ENCODE measurements at places on chromosomes 13 and 19. TPM values are rescaled to one million over a fixed set of nuclear protein-coding genes. Genes with fewer than 3 reads are reported as not detected.
A peak's percentile ranks its signal among the peaks of the same experiment; 100 is the strongest.

POLR2I gene
- 92.2 TPM for total RNA-seq

PDE4C gene
- total RNA-seq: 2.2 TPM

ODAD3 gene
- 0.15 TPM for total RNA-seq

ZNF562 gene
- 26.0 TPM for total RNA-seq

CA11 gene
- 12.2 TPM for total RNA-seq

FFAR1 gene
- 0.44 TPM for total RNA-seq

DNA sequence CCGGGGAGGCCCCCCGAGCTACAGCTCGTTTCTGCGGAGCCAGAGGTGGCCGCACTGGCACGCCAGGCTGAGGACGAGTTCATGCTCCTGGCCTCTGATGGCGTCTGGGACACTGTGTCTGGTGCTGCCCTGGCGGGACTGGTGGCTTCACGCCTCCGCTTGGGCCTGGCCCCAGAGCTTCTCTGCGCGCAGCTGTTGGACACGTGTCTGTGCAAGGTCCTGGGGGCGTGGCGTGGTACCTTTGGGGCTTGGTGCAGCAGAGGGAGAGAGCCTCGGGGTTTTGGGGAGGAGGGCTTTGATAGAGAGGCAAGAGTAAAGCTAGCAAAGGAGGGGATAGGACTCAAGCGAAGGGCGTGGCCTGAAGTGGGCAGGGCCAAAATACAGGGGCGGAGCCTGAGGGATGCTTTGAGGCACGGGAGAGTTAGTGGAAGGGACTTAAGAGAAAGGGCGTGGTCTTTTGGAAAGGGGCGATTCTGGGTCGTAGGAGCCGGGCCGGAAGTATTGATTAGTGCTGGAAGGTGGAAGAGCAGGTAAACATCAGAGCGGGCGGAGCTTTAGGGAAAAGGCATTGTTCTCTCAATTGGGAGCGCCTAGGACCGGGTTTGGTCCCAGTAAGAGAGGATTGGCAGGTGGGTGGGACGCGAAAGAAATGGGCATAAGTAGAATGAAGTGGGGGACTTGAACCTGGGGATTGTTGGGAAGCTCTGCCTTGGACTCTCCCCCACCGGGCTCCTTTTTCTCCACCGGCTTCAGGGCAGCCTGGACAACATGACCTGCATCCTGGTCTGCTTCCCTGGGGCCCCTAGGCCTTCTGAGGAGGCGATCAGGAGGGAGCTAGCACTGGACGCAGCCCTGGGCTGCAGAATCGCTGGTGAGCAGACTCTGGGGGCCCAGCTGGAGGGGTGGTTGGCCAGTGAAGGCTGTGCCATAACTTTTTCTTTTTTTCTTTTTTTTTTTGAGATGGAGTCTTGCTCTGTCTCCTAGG, 1.2 kb downstream of the PPM1N start:
- no peak for DNase-seq
- H3K4me1 ChIP-seq: peaks cover 14% of the 10 kb centered on the region
- no peak overlapping the region for H3K4me3 ChIP-seq
- H3K27me3 ChIP-seq: no peaks in the 10 kb centered on the region
- no peaks in the 10 kb centered on the region for H3K36me3 ChIP-seq

- H3K27me3 ChIP-seq: no peaks in the 10 kb centered on the region
- H3K4me1 ChIP-seq: peaks cover 12% of the 10 kb centered on the region
- H3K27ac ChIP-seq: no peak overlapping the region
- H3K4me3 ChIP-seq: peak overlapping the region; percentile 94
- DNase-seq: no peak
These were observed 941 bp downstream of the ZNF160 start for GRCh38 chr19:53102206-53102755.

DNA sequence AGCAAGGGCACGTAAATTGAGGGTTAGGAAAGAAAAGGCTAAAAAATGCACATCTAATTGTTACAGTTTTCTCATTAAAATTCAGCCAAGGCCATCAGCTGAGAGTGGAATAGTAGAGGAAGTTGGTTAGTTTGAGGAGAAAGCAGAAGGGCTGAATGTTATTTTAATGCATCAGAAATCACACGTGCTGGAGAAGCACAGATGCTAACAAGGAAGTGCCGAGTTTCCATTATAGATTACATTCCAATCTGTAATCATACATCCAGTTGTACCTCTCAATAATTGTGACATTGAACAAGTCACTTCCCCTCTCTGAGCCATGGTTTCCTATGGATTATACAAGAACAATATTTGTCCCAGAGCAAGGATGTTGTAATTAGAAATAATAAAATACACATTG, 25.1 kb downstream of the FPR3 start:
- H3K4me1 ChIP-seq: no peaks in the 10 kb centered on the region
- H3K4me3 ChIP-seq: no peak overlapping the region
- H3K36me3 ChIP-seq: no peaks in the 10 kb centered on the region
- H3K27me3 ChIP-seq: peaks cover 4% of the 10 kb centered on the region
- no peak overlapping the region for H3K27ac ChIP-seq
- DNase-seq: no peak

- H3K4me3 ChIP-seq: no peak overlapping the region
- H3K27ac ChIP-seq: no peak overlapping the region
- no peak for DNase-seq
These were observed 94.5 kb upstream of the TM9SF2 start for GRCh38 chr13:99406799-99407201.

DNA sequence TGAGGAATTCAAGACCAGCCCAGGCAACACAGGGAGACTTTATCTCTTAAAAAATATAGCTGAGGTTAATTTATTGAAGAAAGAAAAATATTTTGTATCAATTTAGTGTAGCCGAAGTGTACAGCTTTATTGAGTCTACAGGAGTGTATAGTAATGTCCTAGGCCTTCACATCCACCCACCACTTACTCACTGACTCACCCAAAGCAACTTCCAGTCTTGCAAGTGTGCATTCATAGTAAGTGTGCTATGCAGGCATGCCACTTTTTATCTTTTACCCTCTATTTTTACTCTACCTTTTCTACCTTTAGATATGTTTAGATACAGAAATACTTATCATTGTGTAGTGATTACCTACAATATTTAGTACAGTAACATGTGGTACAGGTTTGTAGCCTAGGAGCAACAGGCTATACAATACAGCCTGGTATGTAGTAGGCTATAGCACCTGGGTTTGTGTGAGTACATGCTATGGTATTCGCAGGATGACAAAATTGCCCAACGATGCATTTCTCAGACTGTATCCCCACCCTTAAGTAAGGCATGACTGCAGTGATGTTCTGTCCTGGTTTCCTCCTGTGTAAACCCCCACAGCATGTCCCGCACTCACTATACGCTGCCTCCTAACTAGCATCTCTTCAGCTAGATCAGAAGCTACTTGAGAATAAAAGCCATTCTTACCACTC, 15.3 kb upstream of the ATP12A start:
- peaks cover 29% of the 10 kb centered on the region for H3K4me1 ChIP-seq
- no peaks in the 10 kb centered on the region for H3K27me3 ChIP-seq
- peak; percentile 84 for DNase-seq
- peak overlapping the region; percentile 20 for H3K27ac ChIP-seq
- H3K36me3 ChIP-seq: no peaks in the 10 kb centered on the region

GRCh38 chr13:27997904-27998522, 9.5 kb upstream of the URAD start:
- peaks cover 7% of the 10 kb centered on the region for H3K27me3 ChIP-seq
- H3K27ac ChIP-seq: no peak overlapping the region
- H3K4me1 ChIP-seq: no peaks in the 10 kb centered on the region
- no peak overlapping the region for H3K4me3 ChIP-seq

GRCh38 chr19:35085947-35086346, 29.7 kb upstream of the FXYD3 start:
- DNase-seq: no peak
- H3K27me3 ChIP-seq: no peaks in the 10 kb centered on the region
- H3K27ac ChIP-seq: no peak overlapping the region
- H3K36me3 ChIP-seq: no peaks in the 10 kb centered on the region
- H3K4me3 ChIP-seq: no peak overlapping the region

GRCh38 chr19:55277494-55277893, 2.4 kb downstream of the HSPBP1 start:
- peaks cover 8% of the 10 kb centered on the region for H3K4me1 ChIP-seq
- no peak overlapping the region for H3K27ac ChIP-seq
- no peak for DNase-seq
- H3K27me3 ChIP-seq: no peaks in the 10 kb centered on the region
- H3K4me3 ChIP-seq: no peak overlapping the region

DNA sequence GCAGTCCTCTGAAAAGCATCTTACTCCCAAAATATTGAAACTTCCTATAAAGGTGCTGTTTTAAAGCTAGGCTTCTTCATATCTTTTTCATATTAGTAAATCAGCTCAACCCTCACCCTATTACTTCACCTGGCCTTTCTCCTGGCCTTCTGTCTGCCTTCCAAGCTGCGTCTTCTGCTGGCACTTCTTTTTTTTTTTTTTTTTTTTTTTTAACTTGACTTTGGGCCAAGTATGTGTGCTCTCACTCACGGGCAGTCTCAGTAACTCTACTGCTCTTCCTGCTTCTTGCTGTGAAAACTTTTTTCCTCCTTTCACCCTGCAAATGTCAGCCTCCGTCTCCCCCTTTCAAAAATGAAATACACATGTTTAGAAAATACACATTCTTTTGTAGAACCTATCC, 41.2 kb upstream of the KCTD4 start:
- peak; percentile 23 for DNase-seq
- no peak overlapping the region for H3K27ac ChIP-seq
- H3K36me3 ChIP-seq: no peaks in the 10 kb centered on the region
- no peaks in the 10 kb centered on the region for H3K4me1 ChIP-seq

DNA sequence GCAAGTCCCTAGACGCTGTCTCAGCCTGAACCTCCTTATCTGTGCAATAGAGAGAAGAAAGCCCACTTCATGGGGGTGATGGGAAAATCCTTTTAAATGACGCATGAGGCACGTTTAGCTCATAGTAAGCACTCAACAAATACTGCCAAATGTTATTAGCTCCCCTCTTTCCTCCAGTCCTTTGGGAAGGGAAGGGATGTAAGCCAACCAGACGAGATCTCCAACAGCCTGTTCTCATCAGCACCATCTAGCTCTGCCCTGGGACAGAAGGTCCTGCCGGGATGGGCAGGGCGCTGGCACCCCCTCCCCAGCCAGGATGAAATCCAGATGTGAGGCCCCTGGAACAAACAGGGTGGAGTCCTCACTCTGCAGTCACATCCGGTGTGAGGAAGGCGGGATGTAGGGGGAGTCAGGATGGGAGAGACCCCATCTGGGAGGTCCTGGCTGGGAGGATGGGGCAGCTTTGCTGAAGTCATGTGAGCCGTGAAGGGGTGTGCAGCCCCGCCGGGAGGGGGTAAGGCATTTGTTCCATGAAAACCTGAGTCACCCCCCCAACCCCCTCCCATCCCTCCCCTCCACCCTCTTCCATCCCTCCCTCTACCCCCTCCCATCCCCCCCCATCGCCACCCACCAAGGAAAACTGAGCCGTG, 4.6 kb downstream of the S1PR2 start:
- no peak for DNase-seq
- H3K4me3 ChIP-seq: no peak overlapping the region
- 0 out of 2 replicates have a peak, but pooled peaks cover 7% of the 10 kb centered on the region for H3K4me1 ChIP-seq
- H3K27me3 ChIP-seq: no peaks in the 10 kb centered on the region

- DNase-seq: no peak
- no peaks in the 10 kb centered on the region for H3K36me3 ChIP-seq
- H3K27ac ChIP-seq: no peak overlapping the region
- no peaks in the 10 kb centered on the region for H3K4me1 ChIP-seq
- H3K27me3 ChIP-seq: peaks cover 6% of the 10 kb centered on the region
These were observed 84.3 kb downstream of the FGF14 start for GRCh38 chr13:102317593-102317992.

DNA sequence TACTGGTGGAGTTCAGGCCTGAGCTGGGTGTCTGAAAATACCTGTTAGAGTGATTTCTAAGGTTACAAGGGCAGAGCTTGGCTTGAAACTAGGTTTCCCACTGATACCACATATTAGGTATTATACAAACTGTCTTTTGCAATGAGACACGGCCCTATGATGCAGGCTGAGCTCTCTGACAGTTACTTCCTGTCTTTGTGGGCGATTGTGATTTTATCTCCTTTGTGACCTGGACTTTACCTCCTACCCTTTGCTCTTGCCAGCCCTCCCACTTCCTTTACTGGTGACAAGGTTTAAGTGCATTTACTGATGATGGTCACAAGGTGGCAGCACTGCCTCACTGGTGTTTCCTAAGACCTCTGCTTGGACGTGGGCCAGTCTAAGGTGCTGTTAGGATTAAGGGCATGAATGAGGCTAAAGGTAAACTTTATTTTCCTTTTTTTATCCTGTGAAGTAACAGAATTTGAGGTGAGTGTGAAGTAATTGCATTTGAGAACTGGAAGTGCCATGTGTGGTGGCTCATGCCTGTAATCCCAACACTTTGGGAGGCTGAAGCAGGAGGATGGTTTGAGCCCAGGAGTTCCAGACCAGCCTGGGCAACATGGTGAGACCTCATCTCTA, 7.7 kb upstream of the CXCL17 start:
- H3K4me3 ChIP-seq: no peak overlapping the region
- H3K27ac ChIP-seq: peak overlapping the region; percentile 89
- H3K27me3 ChIP-seq: no peaks in the 10 kb centered on the region
- H3K4me1 ChIP-seq: peaks cover 47% of the 10 kb centered on the region

DNA sequence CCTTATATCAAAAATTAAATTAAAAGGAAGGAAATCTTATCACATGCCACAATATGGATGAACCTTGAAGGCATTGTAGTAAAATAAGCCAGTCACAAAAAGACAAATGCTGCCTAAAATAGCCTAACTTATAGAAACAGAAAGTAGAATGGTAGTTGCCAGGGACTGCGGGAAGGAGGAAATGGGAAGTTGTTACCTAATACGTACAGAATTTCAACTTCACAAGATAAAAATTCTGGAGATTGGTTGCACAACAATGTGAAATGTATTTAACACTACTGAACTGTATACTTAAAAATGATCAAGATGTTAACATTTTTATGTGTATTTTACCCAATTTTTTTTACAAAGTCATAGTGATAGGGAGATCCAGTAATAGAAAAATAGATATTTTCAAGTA, 10.2 kb upstream of the N4BP2L2 start:
- no peaks in the 10 kb centered on the region for H3K36me3 ChIP-seq
- H3K27me3 ChIP-seq: no peaks in the 10 kb centered on the region
- H3K27ac ChIP-seq: no peak overlapping the region
- no peak overlapping the region for H3K4me3 ChIP-seq
- H3K4me1 ChIP-seq: no peaks in the 10 kb centered on the region
- DNase-seq: no peak

DNA sequence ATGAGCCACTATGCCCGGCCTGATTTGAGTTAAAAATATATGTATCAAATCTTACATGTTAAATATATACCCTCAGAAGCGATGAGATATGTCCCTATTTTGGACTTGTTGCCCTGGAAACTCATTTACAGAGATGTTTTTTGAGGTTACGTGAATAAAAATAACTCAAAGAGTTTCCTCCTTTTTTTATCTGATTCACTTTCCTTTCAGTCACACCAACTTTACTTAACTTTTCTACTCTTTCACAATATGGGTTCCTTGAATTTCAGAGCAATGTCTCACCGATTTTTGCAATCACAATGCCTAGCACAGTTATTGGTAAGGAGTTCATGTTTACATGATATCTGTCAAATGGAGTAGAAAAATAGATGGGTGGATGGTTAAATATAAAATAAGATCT, 2.3 kb downstream of the OR7C2 start:
- H3K36me3 ChIP-seq: no peaks in the 10 kb centered on the region
- peak overlapping the region; percentile 87 for H3K27ac ChIP-seq
- DNase-seq: no peak
- H3K4me1 ChIP-seq: peaks cover 24% of the 10 kb centered on the region
- no peak overlapping the region for H3K4me3 ChIP-seq
